Heart left ventricle (tissue), 16 donors: ENCODE measurements at places on chromosomes 1 and 21. TPM values are rescaled to one million over a fixed set of nuclear protein-coding genes. Genes with fewer than 3 reads are reported as not detected.

Gene WDR4
- total RNA-seq, result 6.9 TPM

Gene CELF3
- not detected for total RNA-seq

Gene LCE1E
- total RNA-seq, result not detected

Gene LAMC2
- 1.5 TPM for total RNA-seq

Gene NIBAN1
- 265 TPM for total RNA-seq

Gene TNNT2
- total RNA-seq, result 8,693 TPM

Gene CD48
- total RNA-seq, result 0.50 TPM

Gene CFAP107
- not detected for total RNA-seq

Gene IGSF9
- total RNA-seq, result not detected

Gene ANKRD34A
- total RNA-seq, result 1.8 TPM

Gene ZFP69
- 2.2 TPM for total RNA-seq

Gene VHLL
- not detected for total RNA-seq

Gene BARHL2
- total RNA-seq, result not detected

Gene KPRP
- total RNA-seq, result not detected

Gene MAGI3
- total RNA-seq, result 9.8 TPM

Gene CR1L
- 1.1 TPM for total RNA-seq

- no peak for DNase-seq
- H3K27ac ChIP-seq, result no peak overlapping the region
- H3K27me3 ChIP-seq, result no peaks in the 10 kb centered on the region
- peaks cover 7% of the 10 kb centered on the region for H3K4me1 ChIP-seq
Measured at GRCh38 chr1:229116114-229116513, 154.8 kb upstream of the RAB4A start.

- H3K4me1 ChIP-seq, result no peaks in the 10 kb centered on the region
- H3K4me3 ChIP-seq, result no peak overlapping the region
- H3K27me3 ChIP-seq, result no peaks in the 10 kb centered on the region
- H3K36me3 ChIP-seq, result peaks cover 6% of the 10 kb centered on the region
- H3K27ac ChIP-seq, result no peak overlapping the region
Measured at GRCh38 chr1:51280321-51280978, 44.4 kb downstream of the RNF11 start.

DNA sequence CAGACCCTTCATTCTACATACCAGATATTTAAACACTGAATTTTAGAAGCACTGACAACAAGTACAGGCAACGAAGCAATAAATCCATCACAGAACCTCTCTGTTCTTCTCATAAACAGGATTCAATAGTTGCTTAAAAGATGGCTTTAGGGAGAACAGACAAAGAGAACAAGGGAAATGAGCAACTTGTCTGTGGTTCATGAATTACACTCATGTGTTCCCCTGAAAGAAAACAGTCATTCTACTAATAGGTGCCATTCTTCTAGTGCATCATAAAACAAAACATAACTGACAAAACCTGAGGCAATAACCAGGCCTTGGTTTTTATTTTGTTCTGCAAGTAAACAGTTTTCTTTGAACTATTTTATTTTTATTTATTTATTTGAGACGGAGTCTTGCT lies 6.8 kb downstream of the GNL2 start:
- DNase-seq, result no peak
- no peaks in the 10 kb centered on the region for H3K27me3 ChIP-seq
- peaks cover under 1% of the 10 kb centered on the region for H3K4me1 ChIP-seq
- H3K27ac ChIP-seq, result no peak overlapping the region
- peaks cover 97% of the 10 kb centered on the region for H3K36me3 ChIP-seq

DNA sequence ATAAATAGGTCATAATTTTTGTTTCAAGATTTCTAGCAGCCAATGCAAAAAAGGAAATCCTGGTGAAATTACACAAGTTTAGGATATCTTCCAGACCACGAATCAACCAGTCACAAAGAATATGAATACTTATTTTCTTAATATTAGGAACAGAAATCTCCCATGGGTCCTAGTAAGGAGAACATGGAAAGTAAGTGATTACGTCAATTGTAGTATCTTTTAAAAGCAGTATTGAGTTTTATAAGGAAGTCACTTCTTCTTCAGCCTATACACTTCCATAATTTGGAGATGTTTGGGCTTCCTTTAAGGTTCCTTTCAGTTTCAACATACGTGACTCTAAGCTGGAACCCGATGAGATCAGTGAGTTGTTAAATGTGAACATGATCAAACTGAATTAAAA lies 534.5 kb downstream of the USP25 start:
- H3K4me1 ChIP-seq, result no peaks in the 10 kb centered on the region
- H3K4me3 ChIP-seq, result no peak overlapping the region
- no peaks in the 10 kb centered on the region for H3K27me3 ChIP-seq
- DNase-seq, result no peak
- H3K27ac ChIP-seq, result peak overlapping the region; percentile 30

DNA sequence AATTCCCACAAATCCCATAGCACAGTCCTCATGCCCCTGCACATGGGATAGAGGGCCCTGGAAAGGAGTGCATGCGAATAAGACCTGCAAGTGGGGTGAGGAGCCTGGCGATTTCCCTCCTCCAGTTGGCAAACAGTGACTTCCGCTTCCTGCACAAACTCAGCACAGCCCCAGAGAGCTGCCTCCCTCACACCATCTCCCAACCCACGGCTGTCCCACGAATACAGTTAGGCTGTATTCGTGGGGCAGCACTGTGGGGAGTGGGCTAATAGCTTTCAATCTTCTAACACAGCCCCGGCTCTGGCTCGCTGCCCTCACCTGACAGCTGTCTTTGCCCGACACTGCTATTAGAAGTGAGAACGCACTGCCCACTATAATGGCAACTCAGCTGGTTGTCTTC lies 28.2 kb upstream of the CNTN2 start:
- no peaks in the 10 kb centered on the region for H3K36me3 ChIP-seq
- DNase-seq, result no peak
- no peaks in the 10 kb centered on the region for H3K27me3 ChIP-seq
- H3K4me3 ChIP-seq, result no peak overlapping the region
- H3K27ac ChIP-seq, result no peak overlapping the region
- H3K4me1 ChIP-seq, result peaks cover 22% of the 10 kb centered on the region

- peaks cover 21% of the 10 kb centered on the region for H3K4me1 ChIP-seq
- no peak overlapping the region for H3K4me3 ChIP-seq
- H3K27ac ChIP-seq, result peak overlapping the region; percentile 21
- no peaks in the 10 kb centered on the region for H3K27me3 ChIP-seq
- peaks cover 30% of the 10 kb centered on the region for H3K36me3 ChIP-seq
Measured at GRCh38 chr1:86718786-86719185, 14.4 kb downstream of the SH3GLB1 start.

GRCh38 chr1:91864017-91864700 lies 21.8 kb downstream of the TGFBR3 start:
- no peaks in the 10 kb centered on the region for H3K4me1 ChIP-seq
- no peaks in the 10 kb centered on the region for H3K36me3 ChIP-seq
- no peaks in the 10 kb centered on the region for H3K27me3 ChIP-seq
- DNase-seq, result no peak
- H3K27ac ChIP-seq, result no peak overlapping the region

- H3K27ac ChIP-seq, result no peak overlapping the region
- H3K4me1 ChIP-seq, result no peaks in the 10 kb centered on the region
- DNase-seq, result no peak
Measured at GRCh38 chr21:28781602-28782276, 210.9 kb downstream of the LTN1 start.

GRCh38 chr1:67668660-67669059 lies 16.3 kb upstream of the GADD45A start:
- H3K36me3 ChIP-seq, result no peaks in the 10 kb centered on the region
- DNase-seq, result no peak
- H3K4me3 ChIP-seq, result no peak overlapping the region
- no peak overlapping the region for H3K27ac ChIP-seq

DNA sequence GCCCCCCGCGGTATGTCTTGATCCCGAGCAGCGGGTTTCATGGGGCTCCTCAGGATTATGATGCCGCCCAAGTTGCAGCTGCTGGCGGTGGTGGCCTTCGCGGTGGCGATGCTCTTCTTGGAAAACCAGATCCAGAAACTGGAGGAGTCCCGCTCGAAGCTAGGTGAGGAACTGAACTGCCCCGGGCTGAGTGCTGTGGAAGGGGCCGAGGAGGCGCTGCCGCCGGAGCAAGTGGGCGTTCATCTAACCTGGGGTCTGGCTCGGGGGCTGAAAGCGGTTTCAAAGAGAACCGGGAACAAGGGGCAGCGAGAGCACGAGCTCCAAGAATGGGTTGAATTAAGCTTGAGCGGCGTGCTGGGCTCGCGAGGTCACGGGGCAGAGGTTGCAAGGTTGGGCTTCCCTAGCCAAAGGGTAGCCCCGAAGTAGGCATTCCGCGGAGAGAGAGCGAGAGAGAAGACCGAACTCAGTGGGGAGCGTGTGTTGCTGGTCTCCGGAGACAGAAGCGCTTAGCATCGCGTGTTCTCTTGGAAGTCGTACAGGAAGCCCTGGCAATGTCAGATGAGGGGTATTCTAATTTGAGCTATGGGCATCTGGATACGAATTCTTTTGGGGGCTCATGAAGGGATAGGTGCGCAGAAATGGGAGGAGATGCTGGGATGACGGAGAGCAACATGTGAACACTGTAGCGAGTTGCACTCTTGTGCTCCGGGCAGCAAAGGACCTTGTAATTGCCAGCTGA lies 732 bp downstream of the HS2ST1 start:
- peak; percentile 47 for DNase-seq
- H3K27ac ChIP-seq, result peak overlapping the region; percentile 96
- peaks cover 31% of the 10 kb centered on the region for H3K4me1 ChIP-seq
- no peaks in the 10 kb centered on the region for H3K27me3 ChIP-seq

DNA sequence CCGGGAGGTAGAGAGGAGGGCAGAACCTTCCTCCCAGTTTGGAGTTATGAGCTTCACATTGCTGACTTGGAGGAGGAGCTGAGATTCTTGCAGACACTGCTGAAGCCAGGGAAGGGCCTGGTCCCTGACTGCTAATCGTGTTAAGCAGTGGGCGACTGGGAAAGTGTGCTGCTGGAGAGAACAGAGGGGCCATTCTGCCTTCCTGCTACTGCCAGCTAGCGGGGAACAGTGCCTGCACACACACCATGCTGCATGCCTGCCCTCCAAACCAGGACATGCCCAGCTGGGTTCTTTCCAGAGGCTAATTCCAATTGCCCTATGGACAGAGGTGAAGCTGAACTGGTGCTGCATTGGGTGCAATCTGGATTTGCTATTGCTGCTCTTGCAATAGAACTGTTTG lies 281.4 kb downstream of the AJAP1 start:
- H3K4me1 ChIP-seq, result no peaks in the 10 kb centered on the region
- no peak overlapping the region for H3K27ac ChIP-seq
- no peak overlapping the region for H3K4me3 ChIP-seq

- no peak overlapping the region for H3K4me3 ChIP-seq
- H3K27me3 ChIP-seq, result no peaks in the 10 kb centered on the region
- no peaks in the 10 kb centered on the region for H3K4me1 ChIP-seq
- no peaks in the 10 kb centered on the region for H3K36me3 ChIP-seq
Measured at GRCh38 chr1:153578936-153579335, 13.3 kb upstream of the S100A2 start.

GRCh38 chr1:168135116-168135920 lies 1.4 kb downstream of the GPR161 start:
- H3K36me3 ChIP-seq, result no peaks in the 10 kb centered on the region
- no peaks in the 10 kb centered on the region for H3K4me1 ChIP-seq
- no peak overlapping the region for H3K27ac ChIP-seq
- no peak for DNase-seq

- no peaks in the 10 kb centered on the region for H3K4me1 ChIP-seq
- no peaks in the 10 kb centered on the region for H3K36me3 ChIP-seq
- no peak overlapping the region for H3K27ac ChIP-seq
Measured at GRCh38 chr1:14486401-14487201, 111.9 kb upstream of the KAZN start.

DNA sequence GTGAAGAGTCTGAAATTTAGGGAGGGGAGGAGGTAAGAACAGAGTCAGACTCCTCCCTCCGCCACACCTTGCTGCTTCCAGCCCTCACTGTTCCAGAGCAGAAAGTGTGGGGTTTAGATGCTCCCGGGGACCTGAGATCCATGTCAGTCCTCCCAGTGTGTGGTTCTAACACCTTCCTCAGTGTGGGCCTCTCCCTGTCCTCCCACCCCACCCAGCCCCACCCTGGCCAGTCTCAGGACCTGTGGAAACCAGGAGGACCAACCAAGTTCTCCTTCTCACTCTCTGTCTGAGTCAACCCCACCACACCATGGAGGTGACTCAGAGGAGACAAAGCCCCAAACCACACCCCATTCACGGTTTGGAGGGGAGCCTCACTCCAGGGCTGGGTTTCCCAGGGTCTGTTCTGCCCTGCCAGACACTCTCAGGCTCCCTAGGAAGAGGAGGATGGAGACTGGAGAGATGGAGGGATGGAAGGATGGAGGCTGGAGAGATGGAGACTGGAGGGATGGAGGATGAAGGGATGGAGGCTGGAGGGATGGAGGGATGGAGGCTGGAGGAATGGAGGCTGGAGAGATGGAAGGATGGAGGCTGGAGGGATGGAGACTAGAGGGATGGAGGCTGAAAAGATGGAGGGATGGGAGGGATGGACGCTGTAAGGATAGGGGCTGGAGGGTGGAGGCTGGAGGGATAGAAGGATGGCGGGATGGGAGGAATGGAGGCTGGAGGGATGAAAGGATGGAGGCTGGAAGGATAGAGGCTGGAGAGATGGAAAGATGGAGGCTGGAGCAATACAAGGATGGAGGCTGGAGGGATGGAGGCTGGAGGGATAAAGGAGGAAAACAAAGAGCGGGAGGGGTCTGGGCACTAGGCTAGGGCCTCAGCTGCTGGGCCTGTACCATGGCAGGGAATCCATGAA lies 100.9 kb upstream of the RUNX3 start:
- DNase-seq, result no peak
- no peak overlapping the region for H3K4me3 ChIP-seq
- no peaks in the 10 kb centered on the region for H3K4me1 ChIP-seq
- peaks cover 13% of the 10 kb centered on the region for H3K27me3 ChIP-seq
- H3K27ac ChIP-seq, result no peak overlapping the region

DNA sequence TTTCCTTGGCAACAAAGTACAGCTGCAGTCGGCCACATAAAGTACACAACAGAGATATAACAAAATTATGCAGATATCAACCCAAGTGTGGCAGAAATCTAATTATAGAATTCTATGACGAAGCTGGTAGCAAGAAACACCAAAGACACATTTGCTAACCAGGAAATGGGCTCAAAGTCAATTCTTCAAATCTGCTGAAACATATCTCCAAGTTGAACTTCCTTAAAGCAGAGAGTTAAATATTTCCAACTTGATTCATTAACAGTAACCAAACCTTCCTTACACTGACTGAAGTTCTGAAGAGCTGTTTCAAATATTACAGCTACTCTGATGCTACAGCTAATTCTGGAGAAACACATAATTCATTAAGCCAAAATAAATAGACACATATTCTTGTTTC lies 67.6 kb upstream of the SDC3 start:
- peaks cover 21% of the 10 kb centered on the region for H3K36me3 ChIP-seq
- peaks cover 24% of the 10 kb centered on the region for H3K4me1 ChIP-seq
- DNase-seq, result no peak
- no peak overlapping the region for H3K4me3 ChIP-seq

- no peaks in the 10 kb centered on the region for H3K4me1 ChIP-seq
- H3K4me3 ChIP-seq, result no peak overlapping the region
- peak; percentile 32 for DNase-seq
- H3K27me3 ChIP-seq, result peaks cover 7% of the 10 kb centered on the region
- no peak overlapping the region for H3K27ac ChIP-seq
Measured at GRCh38 chr1:167126811-167127210, 32.9 kb downstream of the STYXL2 start.

GRCh38 chr1:8844501-8845006 lies 27.1 kb upstream of the RERE start:
- no peaks in the 10 kb centered on the region for H3K27me3 ChIP-seq
- H3K4me1 ChIP-seq, result peaks cover 35% of the 10 kb centered on the region
- H3K4me3 ChIP-seq, result no peak overlapping the region
- DNase-seq, result no peak

GRCh38 chr1:92159593-92159992 lies 58.1 kb upstream of the C1orf146 start:
- no peaks in the 10 kb centered on the region for H3K4me1 ChIP-seq
- no peaks in the 10 kb centered on the region for H3K27me3 ChIP-seq
- H3K27ac ChIP-seq, result no peak overlapping the region

- no peaks in the 10 kb centered on the region for H3K36me3 ChIP-seq
- no peaks in the 10 kb centered on the region for H3K27me3 ChIP-seq
- peaks cover 6% of the 10 kb centered on the region for H3K4me1 ChIP-seq
- DNase-seq, result no peak
- H3K4me3 ChIP-seq, result no peak overlapping the region
Measured at GRCh38 chr1:25917996-25918395, 11.8 kb upstream of the STMN1 start.
